ENCODE measurements at places on chromosomes 6 and 20. TPM values are rescaled to one million over a fixed set of nuclear protein-coding genes. Genes with fewer than 3 reads are reported as not detected.

Gene SEMG1
- not detected for total RNA-seq

Gene TMEM170B
- total RNA-seq: 3.6 TPM

DNA sequence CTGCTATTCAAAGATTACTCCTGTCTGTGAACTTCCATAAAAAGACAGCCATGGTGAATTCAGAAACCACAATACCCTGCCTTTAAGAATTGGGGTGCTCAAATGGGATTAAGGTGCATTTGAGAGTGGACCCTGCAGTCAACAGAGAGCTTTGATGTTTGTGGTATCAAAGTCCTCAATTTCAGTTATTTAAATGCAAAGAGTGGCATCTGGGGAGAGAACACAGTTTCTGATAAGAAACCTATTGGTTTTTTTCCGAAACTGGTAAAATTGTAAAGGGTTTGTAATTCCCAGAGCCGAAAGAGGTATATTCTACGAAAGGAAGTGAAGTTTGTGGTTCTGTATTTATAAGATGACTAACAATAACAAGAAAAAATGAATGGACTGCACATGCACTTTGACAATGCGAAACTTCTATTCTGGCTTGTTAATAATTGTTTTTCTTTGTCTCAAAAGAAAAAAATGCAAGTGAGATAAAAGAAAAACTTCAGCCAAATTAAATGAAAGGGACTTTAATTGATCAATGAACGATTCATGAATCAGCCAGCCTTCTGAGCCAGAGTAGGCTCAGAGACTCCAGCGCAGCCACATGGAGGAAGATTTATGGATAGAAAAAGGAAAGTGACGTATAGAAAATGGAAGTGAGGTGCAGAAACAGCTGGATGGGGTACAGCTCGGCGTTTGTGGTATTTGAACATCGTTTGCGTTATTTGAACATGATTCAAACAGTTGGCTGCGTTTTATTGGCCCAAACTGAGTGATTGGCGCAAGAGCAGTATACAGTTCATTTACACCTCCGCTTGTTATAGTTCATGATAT is 70.5 kb upstream of the DUSP22 start:
- peaks cover 38% of the 10 kb centered on the region for H3K4me1 ChIP-seq
- no peak overlapping the region for H3K27ac ChIP-seq
- H3K36me3 ChIP-seq: no peaks in the 10 kb centered on the region
- no peak overlapping the region for H3K4me3 ChIP-seq
- no peaks in the 10 kb centered on the region for H3K27me3 ChIP-seq

GRCh38 chr20:2128542-2128941 is 26.9 kb downstream of the STK35 start:
- no peak overlapping the region for H3K27ac ChIP-seq
- peaks cover 24% of the 10 kb centered on the region for H3K4me1 ChIP-seq
- no peaks in the 10 kb centered on the region for H3K36me3 ChIP-seq
- no peak for DNase-seq
- H3K4me3 ChIP-seq: no peak overlapping the region
- H3K27me3 ChIP-seq: no peaks in the 10 kb centered on the region

Gene ZNF341
- 4.3 TPM for total RNA-seq

GRCh38 chr6:56766806-56767178 is 124.1 kb upstream of the DST start:
- H3K4me3 ChIP-seq: no peak overlapping the region
- H3K36me3 ChIP-seq: no peaks in the 10 kb centered on the region
- DNase-seq: no peak
- no peaks in the 10 kb centered on the region for H3K27me3 ChIP-seq
- no peak overlapping the region for H3K27ac ChIP-seq

Gene DYNLT2
- total RNA-seq: 4.0 TPM

DNA sequence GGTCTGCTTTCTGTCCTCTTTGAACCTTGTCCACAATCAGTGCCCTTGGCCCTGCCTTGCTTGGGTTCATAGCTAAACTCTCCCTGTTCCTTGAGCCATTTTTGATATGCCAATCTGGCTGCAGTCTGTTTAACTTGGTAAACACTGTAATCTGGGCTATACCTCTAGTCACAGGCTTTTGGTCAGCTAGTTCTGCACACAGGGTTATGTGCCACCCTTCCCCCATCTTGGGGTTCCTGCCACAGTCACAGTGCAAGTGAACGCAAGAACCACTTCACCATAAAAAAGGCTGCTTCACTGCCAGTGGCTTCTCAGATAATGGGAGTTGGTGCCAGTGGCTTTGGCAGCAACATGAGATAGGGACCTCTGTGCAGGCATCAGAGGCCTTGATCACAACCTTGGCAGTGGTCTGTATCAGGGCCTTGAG is 10.9 kb upstream of the ATRN start:
- no peaks in the 10 kb centered on the region for H3K36me3 ChIP-seq
- H3K27ac ChIP-seq: no peak overlapping the region
- no peaks in the 10 kb centered on the region for H3K4me1 ChIP-seq

- no peaks in the 10 kb centered on the region for H3K4me1 ChIP-seq
- no peak overlapping the region for H3K27ac ChIP-seq
- H3K36me3 ChIP-seq: no peaks in the 10 kb centered on the region
- no peaks in the 10 kb centered on the region for H3K27me3 ChIP-seq
- no peak for DNase-seq
- no peak overlapping the region for H3K4me3 ChIP-seq
These were observed 56.4 kb upstream of the MTRF1L start for GRCh38 chr6:153058909-153059308.

DNA sequence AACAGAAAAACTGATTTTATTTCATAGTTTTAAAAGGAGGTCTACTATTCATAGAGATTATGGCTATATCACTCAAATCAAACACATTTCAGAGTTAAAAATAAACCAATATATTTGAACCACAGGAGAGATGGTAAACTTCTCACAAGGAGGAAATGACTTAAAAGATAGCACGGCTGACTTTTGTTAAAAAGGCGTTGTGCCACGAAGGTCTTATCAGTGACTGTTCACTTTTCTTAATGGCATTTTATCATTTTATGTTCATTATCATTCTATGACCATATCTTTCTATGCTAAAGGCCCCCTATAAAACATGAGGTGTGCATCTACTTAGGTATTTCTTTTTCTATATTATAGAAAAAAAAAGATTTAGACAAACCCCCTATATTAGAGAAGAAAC is 19.6 kb downstream of the ELOVL4 start:
- H3K27me3 ChIP-seq: peaks cover 3% of the 10 kb centered on the region
- no peak overlapping the region for H3K4me3 ChIP-seq
- no peak for DNase-seq
- no peak overlapping the region for H3K27ac ChIP-seq

Gene GSTA1
- total RNA-seq: not detected

Gene OXT
- total RNA-seq: not detected

GRCh38 chr6:3119040-3119723 is 671 bp downstream of the BPHL start:
- peaks cover 9% of the 10 kb centered on the region for H3K36me3 ChIP-seq
- no peak overlapping the region for H3K27ac ChIP-seq
- H3K4me3 ChIP-seq: peak overlapping the region; percentile 69
- no peaks in the 10 kb centered on the region for H3K27me3 ChIP-seq
- H3K4me1 ChIP-seq: peaks cover 7% of the 10 kb centered on the region

Gene SLC17A2
- not detected for total RNA-seq

GRCh38 chr6:167733740-167734661 is 92.7 kb upstream of the AFDN start:
- H3K27me3 ChIP-seq: no peaks in the 10 kb centered on the region
- no peak for DNase-seq

Gene MTFR2
- total RNA-seq: 1.7 TPM
